ENCODE measurements at places on chromosomes 7 and 10. TPM values are rescaled to one million over a fixed set of nuclear protein-coding genes. Genes with fewer than 3 reads are reported as not detected.

Gene MMP21
- polyA plus RNA-seq = not detected

Gene MORN4
- 64.7 TPM for polyA plus RNA-seq

Gene HTR5A
- polyA plus RNA-seq = 0.14 TPM

Gene GPR146
- not detected for polyA plus RNA-seq

Gene CAV1
- not detected for polyA plus RNA-seq

Gene HYCC1
- 12.3 TPM for polyA plus RNA-seq

Data from neural cell (in vitro differentiated cells).